ENCODE measurements at places on chromosomes 7 and 10.

GRCh38 chr7:137987563-137987962, 14.3 kb downstream of the CREB3L2 start:
- DNase-seq, result no peak

DNA sequence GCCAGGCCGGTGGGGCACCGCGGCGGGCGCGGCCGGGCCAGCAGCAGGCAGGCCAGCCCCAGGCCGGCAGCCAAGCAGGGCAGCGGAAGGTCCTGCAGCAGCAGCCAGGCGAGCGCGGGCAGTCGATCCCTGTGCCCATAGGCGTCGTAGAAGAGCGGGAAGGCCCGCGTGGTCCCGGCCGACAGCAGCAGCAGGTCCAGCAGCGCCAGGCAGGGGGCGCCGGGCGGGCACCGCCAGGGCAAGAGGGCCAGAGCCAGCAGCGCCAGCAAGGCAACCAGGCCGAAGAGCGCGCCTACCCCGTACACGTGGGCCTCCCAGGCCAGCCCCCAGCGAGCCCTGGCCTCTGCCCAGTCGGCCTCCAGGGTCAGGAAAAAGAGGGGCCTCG, 8.4 kb upstream of the RBM28 start:
- no peak for DNase-seq

DNA sequence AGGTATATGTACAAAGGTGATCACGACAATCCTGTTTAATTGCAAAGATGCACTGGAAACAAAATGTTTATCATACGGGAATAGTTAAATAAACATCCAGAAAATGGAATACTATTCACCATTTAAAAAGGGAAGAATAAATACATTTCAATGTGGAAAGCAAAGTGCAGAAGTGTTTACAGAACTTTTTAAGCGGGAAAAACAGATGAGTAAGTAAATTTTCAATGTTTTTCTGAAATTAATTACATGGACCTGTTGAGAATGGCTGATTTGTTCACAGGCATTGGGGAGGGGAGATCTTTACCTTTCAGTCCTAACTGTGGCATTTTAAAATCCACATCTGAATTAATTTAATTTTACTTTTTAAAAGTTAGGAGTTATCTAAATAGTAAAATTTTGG, 7.1 kb downstream of the MTPN start:
- no peak for DNase-seq

- no peak for DNase-seq
Observed at GRCh38 chr10:89062861-89063260, 72.3 kb downstream of the FAS start.

GRCh38 chr7:117951285-117951684, 78.0 kb upstream of the CTTNBP2 start:
- DNase-seq, result no peak

DNA sequence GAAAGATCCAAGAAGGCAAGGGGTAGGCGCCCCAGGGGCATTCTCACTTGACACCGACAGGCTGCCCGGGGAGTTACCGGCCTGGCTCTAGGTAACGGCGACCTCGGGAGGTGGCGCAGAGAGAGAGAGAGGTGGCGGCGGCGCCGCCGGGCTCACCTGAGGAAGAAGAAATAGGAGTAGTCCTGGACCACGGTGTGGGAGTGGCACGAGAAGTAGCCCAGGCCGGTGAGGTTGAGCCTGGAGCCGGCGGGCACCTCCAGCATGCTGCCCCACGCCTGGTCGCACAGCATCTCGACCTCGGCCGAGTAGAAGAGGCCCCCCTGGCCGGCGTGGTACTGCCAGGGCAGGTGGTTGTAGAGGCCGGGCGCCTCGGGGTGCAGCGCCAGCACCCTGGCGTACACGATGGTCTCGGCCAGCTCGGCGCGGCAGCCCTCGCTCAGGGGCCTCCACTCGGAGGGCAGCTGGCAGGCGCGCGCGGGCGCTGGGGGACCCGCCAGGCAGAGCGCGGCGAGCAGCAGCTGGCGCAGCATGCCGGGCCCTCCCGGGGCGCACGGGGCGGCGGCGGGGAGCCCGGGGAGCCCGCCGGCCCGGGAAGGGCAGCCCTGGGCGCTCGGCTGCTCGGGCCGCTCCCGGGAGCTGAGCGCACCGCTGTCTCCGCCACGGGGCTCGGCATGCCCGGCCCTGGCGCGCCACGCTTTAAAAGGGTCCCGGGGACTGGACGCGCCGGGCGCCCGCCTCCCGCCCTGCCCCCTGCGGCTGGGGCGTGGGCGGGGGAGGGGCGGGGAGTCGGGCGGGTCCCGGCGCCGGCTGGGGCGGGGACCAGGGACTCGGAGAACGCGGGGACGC, at the start of gene CCDC3:
Gene CCDC3 (minus strand): TSS at position 673 of the 846 bp plus-strand sequence. CDS start 143 bp downstream, at position 530.
- DNase-seq, result no peak

- DNase-seq, result peak; percentile 93
Observed at GRCh38 chr7:68176974-68177373, 1180.3 kb downstream of the TYW1 start.

DNA sequence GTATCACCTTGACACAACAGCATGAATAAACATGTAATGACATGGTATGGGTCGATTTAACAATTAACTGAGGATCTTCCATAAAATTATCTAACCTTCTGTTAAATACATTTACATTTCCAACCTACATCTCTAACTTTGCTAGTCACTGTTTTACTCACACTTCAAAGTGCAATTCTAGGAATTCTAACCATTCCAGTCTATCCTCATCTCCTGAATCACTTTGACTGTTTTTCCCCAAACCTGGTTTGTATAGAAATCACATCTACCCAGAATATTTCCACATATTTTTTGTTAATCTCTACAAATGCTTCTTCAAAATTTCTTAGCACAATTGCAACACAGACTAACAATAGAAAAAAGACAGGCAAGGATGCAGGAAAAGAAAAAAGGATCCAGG, 6.2 kb downstream of the ABI1 start:
- DNase-seq, result no peak

- DNase-seq, result no peak
Observed at GRCh38 chr10:2121315-2121714, 384.0 kb upstream of the ADARB2 start.

DNA sequence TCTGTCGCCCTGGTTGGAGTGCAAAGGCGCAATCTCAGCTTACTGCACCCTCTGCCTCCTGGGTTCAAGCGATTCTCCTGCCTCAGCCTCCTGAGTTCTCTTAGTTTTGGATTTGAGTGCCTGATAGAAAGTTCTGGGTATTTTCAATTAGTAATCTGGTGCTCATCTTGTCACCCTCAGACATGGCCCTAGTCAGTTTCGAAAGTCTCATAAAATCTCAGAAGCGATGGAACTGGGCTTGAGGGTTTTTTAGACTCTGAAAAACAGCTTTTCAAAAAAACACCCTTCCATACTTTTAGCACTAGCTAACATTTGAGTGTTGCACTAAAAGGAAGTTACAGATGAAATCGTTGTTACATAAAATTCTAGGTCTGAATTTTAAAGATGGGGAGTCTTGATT, 9.4 kb upstream of the PIP4K2A start:
- no peak for DNase-seq

- no peak for DNase-seq
Observed at GRCh38 chr10:93438613-93439253, 43.4 kb downstream of the MYOF start.

- no peak for DNase-seq
Observed at GRCh38 chr7:138926241-138926612, 55.0 kb downstream of the KIAA1549 start.

- DNase-seq, result no peak
Observed at GRCh38 chr7:19561121-19561805, 147.6 kb downstream of the POLR1F start.

DNA sequence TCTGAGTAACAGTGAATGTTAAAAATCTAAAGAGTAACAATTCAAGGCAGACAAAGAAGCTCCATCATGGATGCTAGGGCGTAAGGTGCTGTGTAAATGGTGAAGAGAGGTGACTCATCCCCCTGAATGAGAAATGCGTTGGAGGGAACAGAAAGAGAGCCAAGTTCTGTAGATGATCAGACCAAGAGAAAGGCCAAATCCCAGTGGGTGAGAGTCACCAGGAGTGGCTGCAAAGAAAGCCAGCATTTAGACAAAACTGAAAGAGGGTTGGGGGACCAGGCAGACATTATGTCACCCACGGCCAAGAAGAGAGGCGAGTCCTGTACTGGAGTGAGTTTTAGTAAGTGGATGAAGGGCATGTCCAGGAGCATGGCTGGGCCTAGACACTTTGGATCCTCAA, 153.1 kb downstream of the TRIL start:
- DNase-seq, result no peak

DNA sequence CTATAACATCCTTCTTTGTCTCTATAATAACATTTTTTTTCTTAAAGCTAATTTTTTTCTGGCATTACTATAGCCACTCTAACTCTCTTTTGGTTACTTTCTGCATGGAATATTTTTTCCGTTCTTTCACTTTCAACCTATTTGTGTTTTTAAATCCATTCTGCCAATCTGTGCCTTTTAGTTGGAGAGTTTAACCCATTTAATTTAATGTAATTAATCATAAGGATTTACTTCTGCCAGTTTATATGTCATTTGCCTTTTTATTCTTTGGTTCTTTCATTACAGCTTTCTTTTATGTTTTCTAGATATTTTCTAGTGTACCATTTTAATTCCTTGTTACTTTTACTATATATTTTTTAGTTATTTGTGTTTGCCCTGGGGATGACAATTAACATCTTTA, 78.6 kb downstream of the TMEM270 start:
- DNase-seq, result no peak

DNA sequence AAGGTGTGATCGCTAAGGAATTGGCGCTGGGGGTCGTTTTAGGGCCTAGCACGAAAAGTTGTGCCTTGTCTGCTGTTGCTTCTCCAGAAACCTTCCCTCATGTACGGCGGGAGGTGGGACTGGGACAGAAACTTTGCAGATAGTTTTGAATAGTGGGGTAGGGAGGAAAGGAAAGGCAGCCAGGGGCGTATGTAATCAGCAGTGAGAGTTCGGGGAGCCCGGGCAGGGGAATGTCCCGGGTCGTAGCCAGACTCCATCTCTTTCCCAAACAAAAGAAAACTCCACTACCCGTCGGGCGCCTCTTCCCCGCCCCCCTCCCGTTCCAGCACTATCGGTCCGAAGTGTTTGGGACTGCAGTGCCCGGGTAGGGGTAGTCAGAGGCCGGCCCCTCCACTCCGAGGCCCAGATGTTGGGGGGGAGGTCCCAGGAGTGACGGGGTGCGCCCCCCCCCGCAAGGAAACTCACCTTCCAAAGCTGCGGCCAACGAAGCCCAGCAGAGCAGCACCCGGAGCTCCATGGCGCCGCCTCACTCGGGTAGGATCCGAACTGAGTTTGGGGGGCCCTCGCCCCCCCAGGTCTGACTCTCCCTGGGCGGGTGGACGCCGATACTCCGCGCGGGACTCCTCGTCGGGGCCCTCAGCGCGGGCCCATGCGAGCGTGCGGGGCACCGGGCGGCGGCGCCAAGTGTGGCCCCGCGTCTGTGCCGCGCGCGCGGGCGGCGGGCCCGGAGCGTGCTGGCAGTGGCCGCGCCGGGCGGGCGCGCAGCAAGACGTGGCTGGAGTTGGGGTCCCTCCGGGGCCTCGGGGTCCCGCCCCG, 601 bp downstream of the EPHB4 start:
- no peak for DNase-seq

DNA sequence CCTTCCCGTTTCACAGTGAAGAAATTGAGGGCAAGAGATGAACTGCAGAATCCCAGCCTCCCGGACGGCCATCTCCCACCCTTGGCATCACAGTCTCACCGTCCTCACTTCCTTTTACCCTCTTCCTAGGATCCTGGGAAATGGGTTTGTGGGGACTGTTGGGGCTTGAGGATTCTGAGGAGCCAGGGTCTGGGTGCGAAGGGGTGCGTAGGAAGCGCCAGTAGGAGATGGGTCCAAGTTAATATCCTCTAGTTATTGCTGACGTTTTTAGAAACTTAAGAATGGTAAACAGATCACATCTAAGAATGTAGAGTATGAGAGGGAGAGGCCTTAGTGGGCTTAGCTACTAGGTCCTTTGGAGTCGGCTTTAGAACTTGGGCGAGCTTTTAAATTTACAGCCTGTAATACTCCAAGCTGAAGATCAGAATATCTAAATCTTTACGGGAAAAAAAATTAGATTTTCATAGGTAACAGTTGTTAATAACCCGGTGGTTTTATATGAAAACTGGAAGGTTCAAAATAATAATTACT, 696 bp downstream of the MALSU1 start:
- no peak for DNase-seq

GRCh38 chr10:61742812-61743211, 80.1 kb downstream of the CABCOCO1 start:
- no peak for DNase-seq

DNA sequence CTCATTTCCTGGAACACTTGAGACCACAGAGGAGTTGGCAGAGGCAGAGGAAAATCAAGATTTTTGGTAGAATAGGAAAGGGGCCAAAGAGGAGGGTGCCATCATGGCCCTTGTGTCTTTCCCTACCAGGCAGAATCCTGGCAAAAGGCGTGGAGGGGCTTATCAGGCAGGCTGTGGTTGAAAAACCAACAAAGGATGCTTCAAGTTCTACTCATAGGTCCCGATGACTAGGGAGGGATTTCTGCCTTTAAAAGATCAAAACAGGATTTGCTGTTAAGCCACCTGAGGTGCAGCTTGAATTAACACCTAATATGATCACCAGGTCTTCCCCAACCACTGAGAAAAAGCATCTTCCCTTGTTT, 45.7 kb downstream of the BPGM start:
- no peak for DNase-seq

- peak; percentile 13 for DNase-seq
Observed at GRCh38 chr10:119090968-119091367, 10.4 kb upstream of the EIF3A start.

GRCh38 chr7:44259547-44260457, 59.0 kb downstream of the YKT6 start:
- DNase-seq, result no peak

GRCh38 chr7:98200364-98200763, 10.9 kb upstream of the BHLHA15 start:
- DNase-seq, result no peak

- DNase-seq, result no peak
Observed at GRCh38 chr7:11737723-11738122, 94.3 kb downstream of the THSD7A start.

- no peak for DNase-seq
Observed at GRCh38 chr7:81887098-81888090, 117.5 kb upstream of the HGF start.

DNA sequence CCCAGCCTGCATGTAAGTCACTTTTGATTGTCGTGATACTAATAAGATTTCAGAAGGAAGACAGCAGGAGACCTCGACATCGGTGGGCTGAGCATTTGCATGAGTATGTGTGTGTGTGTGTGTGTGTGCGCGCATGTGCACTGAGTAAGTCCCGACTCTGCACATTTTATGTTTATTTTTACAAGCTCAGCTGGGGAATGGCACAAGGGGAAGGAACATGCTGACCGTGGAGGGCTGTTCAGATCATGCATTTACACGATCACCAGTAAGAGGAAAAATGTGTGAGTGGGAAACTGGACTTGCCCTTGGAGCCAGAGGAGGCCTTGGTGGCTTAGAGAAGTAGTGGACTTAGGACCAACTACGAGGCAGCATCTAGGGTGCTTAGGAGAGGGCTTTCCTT, 41.3 kb downstream of the IL2RA start:
- DNase-seq, result no peak

- no peak for DNase-seq
Observed at GRCh38 chr7:37445064-37445723, 3.5 kb downstream of the ELMO1 start.

DNA sequence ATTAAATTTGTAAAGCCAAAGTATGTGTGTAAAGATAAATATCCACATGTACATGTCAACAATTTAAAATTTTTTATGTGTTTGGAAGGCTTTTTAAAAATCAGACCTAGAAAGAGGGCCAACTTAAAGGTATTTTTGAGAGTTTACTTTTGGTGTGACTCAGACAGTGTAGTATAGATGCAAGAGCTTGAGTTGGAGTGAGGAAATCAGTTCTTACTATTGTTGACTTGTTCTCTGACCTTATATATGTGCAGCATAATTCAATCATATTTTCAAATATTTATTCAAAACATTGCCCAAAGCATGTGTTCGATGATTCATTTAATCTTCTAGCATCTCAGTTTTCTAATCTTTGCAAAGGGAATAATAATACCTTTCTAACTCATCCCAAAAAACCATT, 243.7 kb upstream of the PRKCQ start:
- no peak for DNase-seq
